Left lobe of liver (tissue), 2 donors: ENCODE measurements at places on chromosomes 7 and 10.
A peak's percentile ranks its signal among the peaks of the same experiment; 100 is the strongest.

- no peak for DNase-seq
These were observed 25.8 kb upstream of the PLPP4 start for GRCh38 chr10:120431251-120431651.

DNA sequence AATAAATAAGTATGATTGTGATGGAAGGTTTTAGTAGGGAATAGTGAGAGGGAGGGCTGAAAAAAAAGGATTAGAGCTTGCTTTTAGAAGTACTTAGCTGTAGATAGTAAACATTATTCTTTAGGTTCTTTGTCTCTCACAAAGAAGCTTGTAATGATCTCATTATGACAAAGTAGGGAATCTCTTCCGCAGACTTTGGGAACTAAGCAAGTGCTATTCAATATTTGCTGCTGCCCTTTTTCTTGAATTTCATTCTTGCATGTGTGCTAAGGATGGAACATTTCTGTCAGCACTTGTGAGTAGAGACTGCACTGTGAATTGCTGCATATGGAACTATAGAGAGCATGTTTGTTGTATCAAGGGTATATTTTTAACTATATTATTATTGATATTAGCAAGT, 173.4 kb downstream of the ST7 start:
- DNase-seq = no peak

- no peak for DNase-seq
These were observed 834.9 kb downstream of the GRID1 start for GRCh38 chr10:85531706-85532105.

DNA sequence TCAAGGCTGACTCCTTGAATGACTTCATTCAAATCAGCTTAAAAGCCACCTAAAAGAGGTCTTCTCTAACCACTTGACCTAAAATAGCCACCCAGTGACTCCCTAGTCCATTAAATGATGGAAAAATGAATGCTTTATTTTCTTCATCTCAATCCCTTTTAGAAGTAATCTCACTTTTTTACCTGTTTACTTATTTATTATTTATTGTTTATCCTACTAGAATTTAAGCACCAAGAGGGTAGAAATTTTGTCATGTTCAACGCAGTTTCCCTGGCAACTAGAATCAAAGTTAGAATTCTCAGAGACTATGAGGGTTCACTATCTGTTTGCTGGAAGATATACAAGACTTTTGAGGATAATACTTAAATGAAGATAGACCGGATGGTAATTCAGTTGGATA, at the start of gene LIPJ:
Gene LIPJ, plus strand, starts transcription at position 301 of the 400 bp plus-strand sequence. CDS start 3,926 bp downstream, outside the sequence.
- no peak for DNase-seq

GRCh38 chr10:109173121-109173520, 750.2 kb downstream of the XPNPEP1 start:
- no peak for DNase-seq

- DNase-seq = no peak
These were observed 13.9 kb downstream of the FIGNL1 start for GRCh38 chr7:50436133-50436806.

- DNase-seq = peak; percentile 39
These were observed 101.8 kb upstream of the RET start for GRCh38 chr10:42975005-42975493.

DNA sequence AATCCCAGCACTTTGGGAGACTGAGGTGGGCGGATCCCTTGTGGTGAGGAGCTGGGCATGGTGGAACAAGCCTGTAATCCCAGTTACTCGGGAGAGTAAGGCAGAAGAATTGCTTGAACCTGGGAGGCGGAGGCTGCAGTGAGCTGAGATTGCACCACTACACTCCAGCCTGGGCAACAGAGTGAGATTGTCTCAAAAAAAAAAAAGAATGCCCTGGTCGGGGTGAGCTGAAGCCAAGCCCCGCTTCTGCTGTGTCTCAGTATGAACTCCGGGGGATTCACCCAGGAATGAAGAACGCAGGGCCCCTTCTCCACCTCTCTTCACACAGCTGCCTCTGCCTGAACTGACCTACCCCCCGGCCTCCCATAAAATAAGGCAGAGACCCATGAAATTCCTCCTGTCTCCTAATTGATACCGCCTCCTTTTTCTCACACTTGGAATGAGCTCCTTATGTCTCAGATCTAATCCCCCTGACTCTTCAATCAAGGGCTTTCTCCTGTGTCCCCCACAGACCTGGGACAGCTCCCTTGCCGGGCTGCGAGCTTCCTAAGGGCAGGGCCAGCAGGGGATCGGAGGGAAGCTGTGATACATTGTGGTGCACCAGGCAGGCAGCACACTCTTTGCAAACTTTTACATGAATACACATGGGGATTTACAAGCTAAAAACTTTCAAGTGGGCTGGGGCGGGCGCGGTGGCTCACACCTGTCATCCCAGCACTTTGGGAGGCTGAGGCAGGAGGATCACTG, 911 bp upstream of the ZP3 start:
- DNase-seq = no peak

- peak; percentile 72 for DNase-seq
These were observed 13.2 kb downstream of the NUDCD3 start for GRCh38 chr7:44477063-44477830.

DNA sequence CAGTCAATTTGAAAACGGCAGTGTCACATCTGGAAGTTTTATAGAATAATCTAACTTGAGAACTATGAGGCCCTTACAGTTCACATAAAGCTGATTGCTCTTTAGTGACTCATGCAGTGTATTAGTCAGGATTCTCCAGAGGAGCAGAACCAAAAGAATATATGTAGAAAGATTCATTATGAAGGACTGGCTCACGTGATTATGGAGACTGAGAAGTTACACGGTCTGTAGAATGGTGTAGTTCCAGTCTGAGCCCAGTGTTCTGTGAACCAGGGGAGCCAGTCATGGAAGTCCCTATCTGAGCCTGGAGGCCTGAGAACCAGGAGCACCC, 21.5 kb downstream of the RBM33 start:
- no peak for DNase-seq

DNA sequence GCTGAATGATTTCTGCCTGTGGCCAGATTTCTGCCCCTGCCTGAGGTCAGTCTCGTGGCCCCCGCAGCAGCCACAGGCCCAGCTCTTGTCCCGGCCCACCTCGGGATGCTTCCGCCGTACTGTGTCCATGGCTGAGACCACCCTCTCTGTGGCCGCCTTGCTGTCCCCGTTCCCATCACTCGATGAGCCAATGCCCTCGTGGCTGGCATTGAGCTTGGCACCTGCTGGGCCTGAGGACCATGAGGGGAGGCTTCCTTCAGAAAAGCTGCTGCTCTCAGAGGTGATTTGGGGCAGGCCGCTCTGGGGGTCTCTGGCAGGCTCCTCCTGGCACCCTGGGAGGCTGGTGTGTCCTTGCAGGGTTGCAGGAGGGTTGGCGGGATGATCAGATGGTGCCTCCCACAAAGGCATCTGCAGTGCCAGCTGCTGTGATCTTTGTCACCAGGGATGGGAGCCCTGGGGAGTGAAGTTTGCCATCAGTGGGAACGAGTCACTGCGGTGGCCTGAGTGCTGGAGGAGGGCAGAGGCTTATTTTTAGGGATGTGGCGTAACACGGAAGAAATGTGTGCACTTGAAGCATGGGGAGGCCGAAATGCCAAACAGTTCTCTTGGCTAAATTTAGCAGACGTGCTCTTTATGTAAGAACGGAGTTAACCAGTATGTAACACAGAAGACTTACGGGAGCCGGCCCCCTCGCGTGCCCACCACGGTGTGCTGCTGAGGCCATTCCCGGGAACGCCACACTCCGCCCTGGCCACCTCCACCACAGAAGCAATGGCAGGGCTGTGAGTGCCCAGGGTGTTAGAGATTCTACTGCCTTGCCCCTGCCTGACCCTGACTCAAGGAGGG, 47.7 kb downstream of the VIPR2 start:
- peak; percentile 32 for DNase-seq

DNA sequence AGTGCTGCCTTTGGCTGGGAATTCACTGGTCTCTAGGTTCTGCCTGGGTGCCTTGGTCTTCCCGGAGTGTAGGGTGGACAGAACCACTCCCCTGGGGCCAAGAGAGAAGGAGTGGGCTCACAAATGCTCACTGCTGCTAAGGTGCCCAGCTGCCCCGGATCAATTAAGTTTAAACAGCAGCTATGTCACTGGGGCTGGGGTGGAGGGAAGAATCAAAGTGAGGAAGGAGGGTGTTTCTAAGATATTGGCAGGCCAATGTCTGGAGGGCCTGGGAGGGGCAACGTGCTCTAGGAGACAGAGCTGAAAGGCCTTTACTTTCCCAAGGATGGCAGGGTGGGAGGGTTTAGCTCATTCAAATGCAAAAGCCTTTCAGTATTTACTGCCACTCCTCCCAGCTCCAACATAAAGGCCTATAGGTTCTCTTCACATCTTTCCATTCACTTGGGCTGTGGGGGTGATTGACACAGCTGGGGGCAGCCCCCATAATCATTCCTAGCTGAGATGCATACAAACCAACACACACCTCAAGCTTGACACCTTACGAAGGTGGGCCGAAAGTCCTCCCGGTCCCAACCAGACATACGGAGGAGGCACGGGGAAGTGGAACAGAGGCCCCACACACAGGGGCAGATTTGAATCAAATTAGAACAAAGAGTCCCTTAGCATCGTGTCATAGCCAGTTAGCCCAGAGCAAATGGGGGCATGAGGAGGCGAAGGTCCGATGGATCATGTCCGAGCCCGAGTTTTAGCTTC, 108.0 kb upstream of the EFCAB10 start:
- no peak for DNase-seq

- no peak for DNase-seq
These were observed 37.3 kb downstream of the KIF20B start for GRCh38 chr10:89738551-89739209.

GRCh38 chr7:103031024-103031423, 43.6 kb downstream of the FBXL13 start:
- DNase-seq = no peak

DNA sequence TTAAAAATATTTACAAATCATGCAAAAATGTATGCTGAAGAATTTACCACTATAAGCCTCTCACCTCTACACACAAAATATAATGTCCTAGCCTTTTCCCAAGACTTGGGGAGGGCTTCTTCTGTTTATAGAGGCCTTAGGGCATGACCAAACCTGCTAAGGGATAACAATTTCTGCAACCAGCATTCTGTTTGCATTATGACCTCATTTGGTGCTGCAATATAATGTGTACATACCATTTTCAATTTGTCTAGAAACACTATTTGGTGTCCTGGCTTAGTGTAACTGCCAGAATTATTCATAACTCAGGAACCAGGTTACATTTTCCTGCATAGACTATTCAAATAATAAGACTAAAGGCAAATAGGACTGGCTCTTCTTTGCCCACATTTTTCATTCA, 446.6 kb upstream of the SORCS1 start:
- DNase-seq = no peak

GRCh38 chr7:51070151-51070550, 246.5 kb downstream of the COBL start:
- no peak for DNase-seq

DNA sequence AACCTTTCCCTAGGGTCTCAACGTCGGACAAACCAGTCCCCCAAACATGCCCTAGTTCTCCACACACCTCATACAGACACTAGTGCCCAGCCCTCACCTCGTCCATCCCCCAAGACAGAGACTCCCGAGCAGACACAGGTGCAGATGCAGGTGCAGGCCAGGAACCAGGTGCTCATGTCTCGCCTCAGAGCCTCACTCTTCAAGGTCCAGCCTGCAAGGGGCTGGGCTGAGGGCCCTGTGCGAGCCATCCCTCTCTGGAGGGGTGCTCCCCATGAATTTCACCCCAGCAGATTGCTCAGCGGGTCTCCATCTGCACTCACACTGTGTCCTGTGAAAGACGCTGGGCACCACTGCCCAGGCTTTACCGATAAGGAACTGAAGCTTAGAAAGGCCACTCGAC, 36.9 kb upstream of the TUBB8 start:
- DNase-seq = no peak

DNA sequence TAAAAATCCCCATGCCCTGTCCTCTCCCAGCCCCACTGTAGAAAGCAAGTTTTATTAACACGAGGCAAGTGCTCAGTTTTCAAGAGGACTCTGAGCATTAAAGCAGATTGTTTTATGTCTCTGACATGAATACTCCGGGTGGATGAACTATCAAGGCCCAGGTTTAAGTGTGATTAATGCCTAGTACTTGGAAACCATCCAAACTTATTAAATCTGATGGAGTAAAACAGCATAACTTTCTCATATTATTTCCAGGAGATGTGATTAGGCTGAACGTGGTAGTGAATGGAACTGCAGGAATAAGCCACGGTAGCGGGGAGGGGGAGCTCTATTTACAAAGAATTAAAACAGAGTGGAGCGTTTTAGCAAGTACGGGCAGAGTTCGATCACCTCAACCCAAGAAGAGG, 144.2 kb upstream of the RNF32 start:
- DNase-seq = no peak
